ENCODE measurements at places on chromosomes 6 and 20.

DNA sequence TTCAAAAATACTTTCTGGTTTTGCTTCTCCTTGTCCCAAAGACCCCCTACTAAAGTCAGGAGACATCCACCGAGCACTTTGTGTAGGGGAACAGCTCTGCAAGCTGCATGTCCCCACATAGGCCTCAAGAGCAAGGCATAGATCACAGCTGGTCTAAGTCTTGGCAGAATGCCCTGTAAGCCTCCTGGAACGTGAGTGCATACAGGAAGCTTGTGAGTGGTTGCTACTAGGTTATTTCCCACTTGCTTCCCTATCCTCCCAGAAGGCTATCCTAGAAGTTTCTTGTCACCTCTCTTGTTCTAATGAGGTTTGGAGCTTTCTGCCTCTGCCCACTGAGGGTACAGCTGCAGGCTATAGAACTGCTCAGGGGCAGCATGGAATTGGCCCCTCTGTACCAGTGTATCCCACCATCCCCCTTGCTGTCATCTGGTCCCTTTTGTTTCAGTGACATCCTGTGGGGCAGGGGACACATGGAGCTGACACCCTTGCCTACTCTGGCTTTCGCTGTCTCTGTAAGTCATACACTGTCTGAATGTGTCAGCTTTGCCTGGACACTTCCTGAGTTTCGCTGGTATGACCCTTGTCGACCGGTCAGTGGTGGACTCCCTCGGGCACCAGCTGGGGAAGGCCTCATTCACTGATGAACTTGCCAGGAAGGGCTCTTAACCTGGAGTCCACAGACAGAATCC lies 35.6 kb upstream of the KCNK16 start:
- peak; percentile 77 for DNase-seq

GRCh38 chr6:33610779-33611732 lies 10.1 kb upstream of the ITPR3 start:
- no peak for DNase-seq

DNA sequence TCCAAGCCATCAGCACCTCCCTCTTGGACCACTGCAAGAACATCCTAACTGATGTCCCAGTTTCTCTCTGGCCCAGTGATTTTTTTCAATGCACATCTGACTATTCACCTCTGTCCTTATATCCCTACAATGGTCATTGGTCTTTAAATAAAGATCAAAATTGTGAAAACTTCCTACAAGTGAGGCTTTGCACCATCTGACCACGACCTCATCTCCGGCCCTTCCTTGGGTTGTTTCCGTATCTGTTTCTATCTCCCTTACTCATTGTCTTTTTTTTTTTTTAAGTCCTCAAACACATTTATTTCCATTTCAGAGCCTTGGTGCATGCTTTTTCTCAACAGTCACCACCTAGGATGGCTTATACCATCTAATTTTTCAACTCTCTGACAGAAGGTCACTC lies 88.1 kb downstream of the IPCEF1 start:
- DNase-seq = no peak

GRCh38 chr6:170360476-170360875 lies 53.9 kb downstream of the FAM120B start:
- DNase-seq = no peak

GRCh38 chr20:49397525-49397924 lies 84.9 kb downstream of the KCNB1 start:
- no peak for DNase-seq

DNA sequence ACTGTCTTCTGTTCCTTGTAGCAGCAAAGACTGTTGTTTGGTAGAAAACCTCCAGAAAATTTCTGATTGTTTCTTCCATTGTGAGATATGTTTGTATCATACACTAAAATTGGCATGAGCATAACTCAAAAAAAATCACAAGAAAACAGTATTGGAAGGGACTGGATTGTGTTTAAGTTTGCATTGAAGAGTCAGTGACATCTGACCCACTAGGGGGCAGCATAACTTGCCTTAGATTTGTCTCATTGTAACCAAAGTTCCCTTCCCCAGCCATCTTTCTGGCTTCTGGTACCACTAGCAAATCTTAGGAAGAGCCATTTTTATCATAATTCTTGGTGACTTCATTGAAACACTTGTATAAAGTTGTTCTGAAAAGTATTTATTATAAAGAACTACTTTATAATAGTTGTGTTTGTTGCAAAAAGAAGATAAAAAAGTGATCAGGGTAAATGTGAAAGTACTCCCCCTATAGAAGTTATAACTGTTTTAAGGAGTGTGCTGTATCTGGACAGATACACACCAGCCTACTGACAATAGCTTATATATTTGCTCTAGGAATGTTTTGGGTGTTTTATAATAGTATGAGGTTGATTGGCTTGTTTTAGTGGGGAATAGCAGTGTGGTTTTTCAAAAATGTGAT lies 7.7 kb downstream of the CSTF1 start:
- peak; percentile 29 for DNase-seq

GRCh38 chr6:112770308-112770707 lies 423.2 kb downstream of the RFPL4B start:
- no peak for DNase-seq

- no peak for DNase-seq
Observed at GRCh38 chr20:24949756-24950127, 673 bp downstream of the CST7 start.

DNA sequence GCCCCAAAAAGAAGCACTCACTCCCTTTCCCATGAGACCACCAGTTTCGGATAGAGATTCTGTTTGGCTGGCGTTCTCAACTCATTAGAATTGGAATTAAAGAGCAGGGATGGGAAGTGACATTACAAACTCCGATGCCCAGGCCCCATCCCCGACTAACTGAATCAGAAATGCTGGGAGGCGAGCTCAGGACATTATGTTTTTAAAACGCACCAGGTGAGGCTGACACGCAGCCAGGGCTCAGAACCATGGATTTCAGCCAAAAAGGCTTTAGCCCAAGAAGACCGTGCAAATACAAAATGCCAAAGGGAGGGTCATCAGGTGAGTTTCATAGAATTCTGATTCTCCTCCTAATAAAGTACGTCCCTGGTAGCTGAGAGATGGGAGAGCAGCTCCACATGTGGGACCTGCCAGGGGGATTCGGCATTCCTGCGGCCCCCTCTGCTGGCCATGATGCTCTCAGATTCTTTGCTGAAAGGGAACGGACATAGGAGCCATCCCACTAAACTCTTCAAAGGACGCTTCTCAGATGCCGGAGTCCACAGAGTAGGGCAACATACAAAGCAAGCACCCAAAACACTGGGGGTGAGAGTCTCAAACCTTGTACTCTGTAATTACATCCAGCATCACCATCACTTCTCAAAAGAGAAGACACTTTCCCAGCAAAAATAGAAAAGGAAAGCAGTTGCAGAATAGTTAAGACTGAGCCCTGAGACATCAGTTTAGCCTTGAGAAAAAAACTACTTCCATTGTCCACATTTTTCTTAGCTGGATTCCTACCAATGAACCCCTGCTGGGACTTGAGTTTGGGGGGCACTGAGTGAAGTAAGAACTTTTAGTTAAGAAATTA lies 205.2 kb downstream of the BMP7 start:
- DNase-seq = no peak
